ENCODE measurements at places on chromosomes 12 and 14.

GRCh38 chr14:78610994-78611393, 440.8 kb downstream of the NRXN3 start:
- DNase-seq: no peak

DNA sequence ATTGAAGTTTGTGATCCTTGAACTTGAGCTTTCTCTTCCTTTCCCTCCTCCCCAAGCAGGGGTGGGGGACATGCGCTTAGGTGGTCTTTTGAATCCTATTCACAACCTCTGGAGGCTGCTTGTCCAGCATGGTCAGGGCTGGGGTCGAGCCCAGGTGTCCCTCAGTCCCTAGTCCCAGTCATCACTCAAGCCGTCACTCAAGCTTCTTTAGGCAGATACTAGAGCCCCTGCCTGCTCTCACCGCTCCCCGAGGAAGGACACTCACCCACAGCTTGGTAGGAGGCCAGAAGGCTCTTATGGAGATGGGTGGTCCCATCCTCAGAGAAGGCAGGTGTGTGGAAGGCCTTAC, 532 bp upstream of the C1RL start:
- no peak for DNase-seq

- DNase-seq: no peak
Measured at GRCh38 chr14:38553586-38553985, 297.7 kb upstream of the CLEC14A start.

- DNase-seq: no peak
Measured at GRCh38 chr14:68986926-68987652, 8.0 kb upstream of the ACTN1 start.

- DNase-seq: no peak
Measured at GRCh38 chr12:45909041-45909713, 81.2 kb downstream of the SCAF11 start.

GRCh38 chr14:59333668-59334067, 131.5 kb downstream of the GPR135 start:
- no peak for DNase-seq

- DNase-seq: no peak
Measured at GRCh38 chr12:59425798-59426197, 170.0 kb upstream of the SLC16A7 start.

- no peak for DNase-seq
Measured at GRCh38 chr12:97801471-97802059, 339.0 kb downstream of the RMST start.

DNA sequence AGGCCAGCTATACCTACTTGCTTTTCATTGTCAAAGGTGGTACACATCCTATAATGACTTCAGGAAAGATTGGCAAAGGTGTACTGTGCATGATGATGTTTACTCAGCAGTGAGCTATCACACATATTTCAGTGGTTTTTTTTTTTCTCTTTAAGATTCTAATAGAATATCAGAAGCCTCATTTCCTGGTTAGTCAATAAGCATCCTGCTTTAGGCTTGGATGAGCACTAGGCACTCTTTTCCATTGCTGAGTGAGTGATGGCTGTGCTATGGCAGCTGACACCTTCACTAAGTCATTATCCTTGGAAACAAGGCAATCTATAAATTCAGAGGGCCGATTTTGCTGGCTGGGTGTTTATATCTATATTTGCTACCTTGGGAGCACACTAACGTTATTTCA, 161.1 kb upstream of the RASSF8 start:
- DNase-seq: no peak

- DNase-seq: peak; percentile 4
Measured at GRCh38 chr14:61034416-61035120, 53.5 kb downstream of the SLC38A6 start.

DNA sequence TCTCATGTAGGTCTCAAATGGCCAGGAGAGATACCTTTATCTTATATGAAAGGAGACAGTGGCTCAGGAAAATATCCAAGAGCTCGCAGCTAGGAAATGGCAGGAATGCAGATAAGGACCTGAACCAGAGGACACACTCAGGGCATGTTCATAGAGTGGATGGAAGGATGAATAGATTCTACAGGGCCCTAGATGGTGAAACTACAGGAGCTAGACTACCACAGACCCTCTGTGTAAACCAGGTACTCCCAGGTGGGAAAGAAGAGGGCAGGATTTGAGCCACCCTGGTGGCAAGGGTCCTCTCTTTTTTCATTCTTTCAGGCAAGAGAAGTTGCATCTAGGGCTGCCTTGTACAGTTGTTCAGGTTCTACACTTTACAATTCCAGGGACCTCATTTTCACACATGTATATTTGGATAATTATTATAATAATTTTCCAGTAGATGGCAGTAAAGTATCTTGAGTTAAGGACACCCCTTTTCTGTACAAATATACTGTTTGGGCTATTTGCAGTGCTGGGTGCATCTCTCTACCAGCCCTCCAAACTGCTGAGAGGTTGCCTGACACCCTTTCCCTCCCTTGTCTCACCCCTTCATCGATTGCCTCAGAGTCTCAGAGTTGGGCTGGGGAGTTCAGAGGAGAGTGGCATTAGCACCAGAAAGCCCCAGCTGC, 10.5 kb upstream of the ZDHHC22 start:
- DNase-seq: peak; percentile 77

- no peak for DNase-seq
Measured at GRCh38 chr14:85400678-85401077, 129.3 kb upstream of the FLRT2 start.

GRCh38 chr12:39401459-39401858, 41.5 kb downstream of the KIF21A start:
- no peak for DNase-seq

DNA sequence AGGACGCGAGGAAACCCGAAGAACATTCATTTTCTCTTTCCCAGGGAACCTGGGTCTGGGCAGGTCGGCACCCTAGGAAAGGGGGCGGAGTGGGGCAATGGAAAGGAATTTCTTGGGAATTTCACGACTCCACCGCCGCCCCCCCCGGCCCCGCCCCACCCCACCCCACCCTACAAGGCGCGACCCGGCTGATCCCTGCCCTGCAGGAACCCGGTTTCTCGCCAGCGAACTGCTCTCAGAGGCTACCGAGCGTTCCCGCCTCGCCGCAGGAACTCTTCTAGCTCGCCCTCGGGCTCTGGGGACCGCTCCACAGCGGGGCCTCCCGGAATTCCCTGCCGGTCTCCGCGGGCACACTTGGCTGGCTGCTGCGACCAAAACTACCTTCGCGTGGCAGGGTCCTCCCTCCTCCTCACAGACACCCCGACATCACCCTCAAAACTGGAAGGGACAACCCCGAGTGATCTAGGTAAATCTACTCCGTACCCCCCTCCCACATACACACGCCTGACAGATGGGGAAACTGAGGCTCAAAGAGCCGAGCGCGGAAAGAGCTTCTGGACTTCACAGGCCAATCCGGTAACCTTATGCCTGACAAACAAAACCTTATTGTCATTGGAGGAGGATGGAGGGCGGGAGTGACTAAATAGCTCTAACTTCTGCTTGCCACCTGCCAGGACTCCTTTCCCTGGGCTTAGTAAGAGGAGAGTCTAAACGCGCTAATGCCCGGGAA, 785 bp upstream of the ACTN1 start:
- DNase-seq: peak; percentile 24

DNA sequence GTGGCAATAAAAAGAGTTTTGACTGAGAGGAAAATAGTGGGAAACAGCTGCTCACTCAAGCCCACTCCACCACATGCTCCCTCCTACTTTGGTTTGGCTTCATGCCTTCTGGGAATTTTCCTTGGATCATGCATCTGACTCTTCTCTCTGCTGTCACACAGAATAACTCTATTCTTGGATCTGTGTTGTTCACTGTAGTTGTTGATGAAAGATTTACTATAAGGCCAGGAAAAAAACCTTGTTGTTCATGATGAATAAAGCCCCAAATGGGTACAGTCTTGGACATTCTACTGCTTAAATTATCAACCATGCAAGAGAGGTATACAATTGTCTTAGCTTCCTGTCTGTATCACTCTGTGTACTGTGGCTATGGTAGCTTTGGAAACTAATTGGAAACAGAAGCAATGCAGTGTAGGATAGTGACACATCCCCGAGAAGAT, 70.5 kb downstream of the TMX1 start:
- DNase-seq: no peak

DNA sequence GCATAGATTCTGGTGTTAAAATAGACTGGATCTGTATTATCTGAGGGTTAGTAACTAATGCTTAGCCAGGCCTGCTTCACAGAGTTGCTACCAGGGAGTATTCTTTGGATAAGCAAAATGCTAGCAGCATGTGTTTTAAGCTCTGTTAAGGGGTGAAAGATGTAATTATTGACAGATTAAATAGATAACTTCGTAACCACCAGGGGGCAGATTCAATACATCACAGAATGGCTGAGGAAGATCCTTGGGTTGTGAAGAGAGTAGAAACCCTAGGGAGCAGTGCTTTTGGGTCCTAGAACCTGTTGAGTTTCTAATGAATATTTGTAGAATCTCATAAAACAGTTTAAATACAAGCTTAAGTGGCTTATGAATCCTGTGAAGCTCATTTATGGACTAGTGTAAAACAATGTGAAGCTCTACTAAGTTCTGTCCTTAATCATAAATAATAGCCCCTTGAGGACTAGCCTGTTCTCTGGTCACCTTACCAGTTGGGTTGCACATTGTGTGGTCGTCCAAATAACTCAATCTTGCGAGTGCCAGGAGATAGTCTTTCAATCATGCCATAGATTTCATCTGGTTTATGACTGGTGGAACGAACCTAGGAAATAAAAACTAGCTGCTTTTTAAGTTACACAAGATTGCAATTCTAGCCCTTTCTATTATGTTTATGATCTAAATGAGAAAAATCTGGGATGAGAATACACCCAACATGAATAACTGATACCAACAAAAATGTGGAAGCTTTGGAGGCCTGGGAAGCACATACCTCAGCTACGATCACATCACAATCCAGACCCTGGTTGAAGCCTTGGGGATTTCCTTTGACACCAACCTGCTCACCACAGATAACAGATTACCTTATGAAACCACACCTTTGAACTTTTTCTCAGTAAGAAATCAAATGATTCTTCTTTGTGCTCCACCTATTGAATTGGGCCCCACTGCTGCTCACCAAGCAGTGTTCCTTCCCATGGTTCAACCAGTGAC, 12.3 kb downstream of the METTL3 start:
- peak; percentile 44 for DNase-seq

DNA sequence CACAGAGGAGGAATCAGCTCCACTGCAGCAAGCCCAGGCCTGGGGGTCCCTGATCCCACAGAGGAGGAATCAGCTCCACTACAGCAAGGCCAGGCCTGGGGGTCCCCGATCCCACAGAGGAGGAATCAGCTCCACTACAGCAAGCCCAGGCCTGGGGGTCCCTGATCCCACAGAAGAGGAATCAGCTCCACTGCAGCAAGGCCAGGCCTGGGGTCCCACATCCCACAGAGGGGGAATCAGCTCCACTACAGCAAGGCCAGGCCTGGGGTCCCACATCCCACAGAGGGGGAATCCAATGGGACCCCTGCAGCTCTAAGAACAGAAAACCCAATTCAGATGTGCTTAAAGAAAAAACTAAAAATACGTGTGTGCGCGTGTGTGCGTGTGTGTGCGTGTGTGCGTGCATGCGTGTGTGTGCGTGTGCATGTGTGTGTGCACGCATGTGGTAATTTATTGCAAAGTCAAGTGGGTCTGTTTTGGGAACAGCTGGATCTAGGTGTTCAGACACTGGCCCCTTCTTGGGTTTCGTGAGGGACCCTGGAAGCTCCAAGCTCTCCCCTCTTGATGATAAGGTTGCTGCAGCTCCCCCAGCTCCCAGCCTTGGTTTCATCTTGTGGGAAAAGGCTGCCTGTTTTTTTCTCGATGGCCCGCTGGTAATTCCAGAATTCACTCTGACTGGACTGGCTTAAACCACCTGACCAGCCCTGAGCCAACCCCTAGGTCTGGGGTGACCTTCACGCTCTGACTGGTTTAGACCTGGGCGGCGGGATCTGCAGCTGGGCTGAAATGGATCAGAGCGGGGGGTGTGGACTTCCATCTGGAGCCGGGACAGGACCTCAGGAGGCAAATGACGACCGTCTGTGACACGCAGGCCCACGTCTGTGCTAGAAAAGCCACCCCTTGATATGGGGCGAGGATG, 47.1 kb downstream of the GALNT9 start:
- no peak for DNase-seq

DNA sequence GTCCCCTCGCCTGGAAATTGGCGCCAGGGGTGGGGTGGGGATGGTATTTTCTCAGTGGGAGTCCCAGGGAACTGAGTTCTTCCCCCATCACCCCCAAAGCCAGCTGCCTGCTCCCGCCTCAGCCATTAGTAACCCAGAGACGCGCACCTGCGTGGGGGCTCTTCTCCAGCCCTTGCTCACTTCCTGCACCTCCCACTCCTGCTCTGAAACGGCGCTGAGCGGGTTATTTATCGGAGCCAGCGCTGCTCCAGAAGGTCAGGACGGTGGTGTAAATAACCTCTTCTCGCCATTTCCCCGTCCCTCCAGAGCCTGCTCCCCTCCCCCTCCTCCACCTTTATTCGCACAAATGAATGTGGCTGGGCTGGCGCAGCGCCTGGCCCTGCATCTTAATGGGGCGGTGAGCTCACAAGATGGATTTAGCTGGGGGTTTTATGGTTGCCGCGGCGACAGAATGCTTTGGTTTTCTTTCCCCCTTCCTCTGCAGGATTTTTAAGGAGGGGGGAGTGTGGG, 12.2 kb downstream of the GPR84 start:
- DNase-seq: no peak

GRCh38 chr12:97748298-97748697, 285.7 kb downstream of the RMST start:
- no peak for DNase-seq

DNA sequence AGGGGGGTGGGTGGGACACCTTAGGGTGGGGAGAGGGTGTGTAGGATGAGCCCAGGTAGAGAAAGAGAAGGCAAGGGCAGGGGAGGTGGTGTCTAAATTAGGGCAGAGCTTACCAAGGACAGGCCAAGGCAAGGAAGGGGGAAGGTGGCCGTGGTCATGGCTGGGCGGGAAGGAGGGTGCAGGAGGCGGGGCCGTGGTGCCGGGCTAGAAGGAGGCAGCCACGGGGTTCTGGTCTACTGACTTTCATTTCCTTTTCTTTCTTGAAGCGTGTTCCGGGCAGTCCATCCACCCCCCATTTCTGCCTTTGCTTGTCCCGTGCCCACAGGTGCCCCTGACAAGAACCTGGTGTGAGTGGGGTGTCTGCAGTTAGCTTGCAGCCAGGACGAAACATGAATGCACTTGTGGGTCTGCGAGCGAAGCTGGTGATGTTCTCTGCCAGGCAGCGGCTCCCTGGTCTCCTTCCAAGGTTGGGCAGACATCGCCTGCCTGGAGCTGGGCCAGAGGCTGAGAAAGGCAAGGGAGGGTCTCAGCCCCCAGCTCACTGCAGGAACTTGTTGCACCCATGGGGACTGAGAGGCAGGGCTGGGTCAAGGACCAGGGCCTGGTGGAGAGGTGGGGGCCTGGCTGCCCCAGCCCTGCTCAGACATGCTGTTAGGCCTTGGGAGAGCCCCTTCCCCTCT, 58.2 kb downstream of the KIF26A start:
- DNase-seq: no peak

GRCh38 chr14:87830443-87831096, 162.4 kb downstream of the GALC start:
- DNase-seq: no peak
